ENCODE measurements at places on chromosomes 16 and 17. TPM values are rescaled to one million over a fixed set of nuclear protein-coding genes. Genes with fewer than 3 reads are reported as not detected.

- no peak for DNase-seq
- no peak overlapping the region for H3K4me3 ChIP-seq
- no peaks in the 10 kb centered on the region for H3K4me1 ChIP-seq
- no peak overlapping the region for H3K27ac ChIP-seq
These were observed 22.4 kb upstream of the HERPUD1 start for GRCh38 chr16:56909527-56909979.

GRCh38 chr17:56881685-56882295 lies 32.1 kb downstream of the TRIM25 start:
- DNase-seq, result no peak
- no peak overlapping the region for H3K27ac ChIP-seq
- H3K4me3 ChIP-seq, result no peak overlapping the region
- H3K27me3 ChIP-seq, result no peaks in the 10 kb centered on the region

DNA sequence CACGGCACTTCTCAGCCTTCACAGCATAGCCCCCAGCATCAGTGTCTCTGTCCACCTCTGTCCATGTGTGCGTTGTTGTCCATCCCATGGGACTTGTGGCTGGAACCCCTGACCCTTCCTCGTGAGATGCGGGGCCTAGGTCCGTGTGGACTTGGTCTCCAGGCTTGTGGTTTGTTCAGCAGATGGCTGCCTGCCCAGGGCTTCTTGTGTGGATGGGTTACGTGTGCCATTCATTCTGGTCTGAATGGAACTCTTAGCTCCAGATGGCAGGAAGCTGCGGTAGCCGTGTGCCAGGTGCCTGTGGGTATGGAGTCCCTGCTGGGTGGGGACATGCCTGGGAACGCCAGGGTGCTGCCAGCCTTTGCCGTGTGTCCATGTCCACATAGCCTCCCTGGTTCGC lies 31.7 kb upstream of the NUDT16L1 start:
- H3K4me3 ChIP-seq, result no peak overlapping the region
- no peaks in the 10 kb centered on the region for H3K36me3 ChIP-seq
- H3K27me3 ChIP-seq, result no peaks in the 10 kb centered on the region
- DNase-seq, result no peak

DNA sequence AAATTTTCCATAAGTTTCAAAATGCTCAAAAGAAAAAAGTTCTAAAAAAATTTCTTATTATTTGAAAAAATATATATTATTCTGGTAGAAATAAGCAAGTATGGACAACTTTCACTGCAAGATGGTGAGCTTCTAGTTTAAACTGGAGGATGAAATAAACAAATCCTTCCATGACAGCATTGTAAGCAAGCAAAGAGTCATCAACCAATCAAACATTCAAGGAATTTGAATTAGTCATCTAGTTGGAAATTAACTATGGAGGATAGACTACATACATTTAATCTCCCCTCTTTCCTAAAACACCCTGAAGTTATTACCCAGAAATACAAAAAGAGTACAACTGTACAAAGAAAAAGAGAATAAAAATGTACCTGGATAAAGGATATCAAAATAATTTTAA lies 51.0 kb upstream of the IRX5 start:
- H3K27ac ChIP-seq, result no peak overlapping the region
- H3K36me3 ChIP-seq, result no peaks in the 10 kb centered on the region
- H3K4me3 ChIP-seq, result no peak overlapping the region
- no peak for DNase-seq

Gene PRR29
- 1.5 TPM for total RNA-seq
